ENCODE measurements at places on chromosomes 1 and 21.

GRCh38 chr1:39141925-39142324 lies 62.6 kb upstream of the MACF1 start:
- DNase-seq = no peak

- no peak for DNase-seq
Observed at GRCh38 chr21:33861125-33861524, 54.5 kb downstream of the ATP5PO start.

GRCh38 chr21:19535356-19535755 lies 1131.8 kb upstream of the TMPRSS15 start:
- DNase-seq = no peak

DNA sequence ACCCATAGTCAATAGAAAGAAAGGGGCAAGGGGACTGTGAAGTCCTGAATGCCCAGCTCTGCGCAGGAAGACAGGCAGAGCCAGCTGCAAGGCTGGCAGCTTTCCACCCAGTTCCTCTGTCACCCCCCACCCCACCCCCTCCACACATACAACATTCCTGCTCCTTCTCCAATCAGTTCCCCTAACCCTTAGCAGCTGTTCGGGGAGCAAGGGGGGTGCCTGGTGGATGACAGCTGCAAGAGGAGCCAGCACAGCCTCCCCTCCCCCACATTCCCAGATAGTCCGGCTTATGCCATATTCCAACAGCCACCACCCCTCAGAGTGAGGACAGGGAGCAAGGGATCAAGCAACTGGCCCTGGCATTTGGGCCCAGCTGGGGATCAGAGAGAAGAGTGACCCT lies 9.7 kb downstream of the ARHGEF2 start:
- no peak for DNase-seq

GRCh38 chr1:43082740-43083139 lies 89.3 kb downstream of the EBNA1BP2 start:
- DNase-seq = no peak

- DNase-seq = peak; percentile 31
Observed at GRCh38 chr1:156601122-156601830, at the start of gene GPATCH4. GPATCH4 (minus strand) TSS chr1:156601479.

GRCh38 chr1:221012120-221012519 lies 132.9 kb downstream of the HLX start:
- DNase-seq = no peak

GRCh38 chr1:36464605-36465393 lies 615 bp upstream of the MRPS15 start:
- no peak for DNase-seq

DNA sequence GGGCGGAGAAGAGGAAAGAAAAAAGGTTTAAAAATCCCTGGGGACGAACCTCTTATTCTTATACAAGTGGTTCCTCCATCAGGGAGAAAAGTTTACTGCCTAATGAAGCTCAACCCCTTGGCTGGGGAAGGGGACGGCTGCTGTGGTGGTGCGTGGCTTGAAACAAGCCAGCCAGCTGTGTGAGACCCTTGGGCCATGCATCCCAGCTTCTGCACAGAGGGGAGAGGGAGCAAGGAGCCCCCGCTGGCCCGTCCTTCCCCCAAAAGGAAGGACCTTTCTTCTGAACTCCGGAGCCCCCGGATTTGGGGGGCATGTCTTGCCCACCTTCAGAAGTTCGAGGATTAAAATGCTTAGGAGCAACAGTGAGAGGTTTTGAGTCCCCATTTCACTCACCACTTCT lies 67.3 kb downstream of the STUM start:
- DNase-seq = no peak
